Renal cortical epithelial cell (primary cell): ENCODE measurements at places on chromosomes 12 and 14. TPM values are rescaled to one million over a fixed set of nuclear protein-coding genes. Genes with fewer than 3 reads are reported as not detected.

- DNase-seq = no peak
Observed at GRCh38 chr12:130064999-130065398, 97.3 kb upstream of the FZD10 start.

GRCh38 chr14:53468876-53469275 is 315.8 kb upstream of the DDHD1 start:
- no peak for DNase-seq

DNA sequence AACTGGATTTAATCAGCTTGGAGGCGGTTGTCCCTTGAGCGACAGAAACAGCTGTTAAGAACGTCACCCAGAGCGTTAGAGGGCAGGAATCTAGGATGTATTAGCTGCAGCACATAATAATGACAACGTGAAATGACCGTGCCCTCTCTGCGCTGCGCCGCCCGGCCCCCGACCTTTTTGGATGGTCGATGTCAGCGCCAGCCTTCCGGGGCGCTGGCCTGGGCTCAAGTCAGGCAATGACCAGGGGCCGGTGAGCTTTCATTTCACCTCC is 427 bp upstream of the TMEM120B start:
- no peak for DNase-seq

DNA sequence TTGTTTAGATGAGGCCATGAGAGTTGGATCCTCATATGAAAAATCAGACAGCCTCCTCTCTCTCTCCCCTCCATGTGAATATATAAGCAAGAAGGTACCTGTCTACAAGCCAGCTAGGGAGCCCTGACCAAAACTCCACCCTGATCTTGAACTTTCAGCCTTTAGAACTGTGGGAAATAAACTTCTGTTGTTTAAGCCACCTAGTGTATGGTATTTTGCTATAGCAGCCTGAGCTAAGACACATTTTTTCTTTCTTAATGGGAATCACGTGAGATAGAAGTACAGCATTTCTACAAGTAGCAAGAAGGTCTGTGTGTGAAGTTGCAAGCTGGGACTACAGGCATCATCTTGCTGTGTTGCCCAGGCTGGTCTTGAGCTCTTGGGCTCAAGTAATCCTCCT is 16.3 kb upstream of the ABHD12B start:
- peak; percentile 43 for DNase-seq

DNA sequence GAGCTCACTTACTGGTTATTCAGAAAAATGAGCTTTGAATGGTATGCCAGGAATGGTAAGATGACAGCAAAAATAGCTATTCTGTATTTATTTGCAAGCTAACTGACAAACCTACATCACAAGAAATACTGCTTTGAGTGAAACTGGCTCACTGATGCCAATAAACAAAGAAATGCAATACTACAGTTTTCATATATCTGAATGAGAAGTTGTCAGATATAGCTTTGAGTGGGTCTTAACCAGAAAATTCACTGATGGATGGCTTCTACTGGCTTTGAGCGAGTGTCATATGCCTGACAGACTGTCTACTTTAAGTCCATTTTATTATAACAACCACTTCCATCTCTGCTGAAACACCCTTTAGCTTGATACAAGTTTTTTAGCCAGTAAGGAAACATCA is 330.1 kb downstream of the NELL2 start:
- no peak for DNase-seq

GRCh38 chr12:50517421-50518048 is 12.8 kb downstream of the DIP2B start:
- peak; percentile 53 for DNase-seq

DNA sequence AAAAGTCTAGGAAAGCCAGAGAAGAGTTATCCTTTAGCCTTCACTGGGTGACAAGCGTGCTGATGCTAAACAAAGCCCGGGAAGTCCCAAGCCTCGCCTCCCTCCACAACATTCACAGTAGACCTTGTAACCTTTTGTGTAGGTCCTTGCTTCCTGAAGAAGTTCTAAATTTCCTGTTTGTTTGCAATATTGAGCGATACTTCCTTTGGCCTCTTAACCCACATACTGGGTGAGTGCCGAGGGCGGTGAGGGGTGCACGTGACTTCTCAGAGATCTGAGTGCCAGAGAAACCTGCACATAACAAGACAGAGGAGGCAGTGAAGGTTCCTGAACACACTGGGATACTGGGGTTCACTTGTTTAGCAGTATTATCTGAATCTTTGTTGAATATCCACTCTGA is 134.3 kb downstream of the PLXNC1 start:
- no peak for DNase-seq

DNA sequence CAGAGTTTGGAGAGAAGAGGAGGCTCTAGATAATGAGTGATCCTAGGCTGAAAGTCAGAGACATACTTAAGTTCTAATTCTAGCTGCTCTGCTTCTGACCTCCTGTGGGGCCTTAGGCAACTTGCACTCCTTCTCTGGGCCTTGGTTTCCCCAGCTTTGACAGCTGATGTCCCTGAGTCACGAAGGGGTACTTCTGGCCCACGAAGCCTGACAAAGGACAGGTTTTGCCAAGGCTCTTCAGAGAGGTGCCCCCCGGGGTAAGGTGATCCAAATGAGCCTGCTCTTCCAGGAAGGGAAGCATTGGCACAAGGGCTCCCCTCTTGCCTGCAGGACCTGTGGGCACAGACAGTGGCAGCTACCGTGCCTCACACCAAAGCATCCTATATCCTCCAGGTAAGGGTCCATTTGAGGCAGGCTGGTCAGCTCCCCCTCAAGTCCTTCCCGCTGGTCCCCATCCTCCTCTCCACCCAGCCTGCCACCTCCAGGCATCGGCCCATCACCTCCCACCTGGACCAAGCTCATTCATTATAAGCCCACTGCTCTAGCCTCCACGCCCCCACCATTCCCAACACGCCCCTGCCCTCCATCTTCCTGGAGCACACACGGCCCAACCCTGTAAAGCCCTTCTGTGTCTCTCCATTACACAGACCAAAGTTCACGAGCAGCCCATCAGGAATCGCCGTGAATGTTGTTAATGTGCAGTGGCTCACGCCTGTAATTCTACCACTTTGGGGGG is 1.9 kb upstream of the PPP1R13B start:
- DNase-seq = no peak

- no peak for DNase-seq
Observed at GRCh38 chr12:120132054-120132836, 15.7 kb upstream of the RAB35 start.

- DNase-seq = no peak
Observed at GRCh38 chr14:77544571-77544970, 46.0 kb upstream of the ISM2 start.

CAPRIN2 gene
- 10.9 and 15.4 TPM in 2 replicates for total RNA-seq

RAB21 gene
- total RNA-seq = 41.8 and 78.7 TPM in 2 replicates
